ENCODE measurements at places on chromosomes 13 and 19.

DNA sequence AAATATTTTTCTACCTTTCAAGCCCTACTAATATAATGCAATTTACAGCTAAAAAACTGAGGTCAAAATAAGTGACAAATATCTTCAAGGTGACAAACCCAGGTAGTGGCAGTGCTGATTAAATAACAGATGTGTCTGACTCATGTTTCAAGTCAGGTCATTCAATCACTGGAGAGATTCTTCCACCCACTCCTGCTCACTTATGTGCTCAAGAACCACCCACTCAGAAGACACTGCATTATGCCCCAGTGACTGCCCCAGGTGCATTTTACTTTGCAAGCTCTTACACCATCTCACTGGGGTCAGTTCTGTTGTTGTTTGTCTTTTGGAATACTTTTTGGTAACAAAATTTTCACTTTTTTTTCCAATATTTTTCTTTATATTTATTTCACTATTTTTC, 2.2 kb downstream of the ZNF100 start:
- no peak for DNase-seq

- peak; percentile 18 for DNase-seq
These were observed 132.2 kb downstream of the FREM2 start for GRCh38 chr13:38819053-38819452.

DNA sequence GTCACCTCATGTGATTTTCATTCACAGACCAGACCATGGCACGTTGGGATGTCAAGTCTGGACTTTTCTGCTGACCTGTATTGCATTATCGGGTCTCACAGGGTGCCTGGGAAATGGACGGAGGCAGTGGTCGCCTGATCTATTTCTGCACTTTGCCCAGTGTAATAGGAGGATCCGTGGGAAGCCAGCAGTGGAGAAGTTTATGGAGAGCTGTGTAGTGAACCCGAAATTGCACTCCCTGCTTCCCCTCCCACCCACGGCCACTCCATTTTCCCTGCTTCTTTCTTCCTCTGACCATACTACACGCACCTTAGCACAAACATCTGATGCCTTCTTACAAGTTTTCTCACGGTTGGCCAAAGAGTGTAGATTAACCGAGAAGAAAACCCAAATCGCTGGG, 16.9 kb downstream of the EFNB2 start:
- no peak for DNase-seq

DNA sequence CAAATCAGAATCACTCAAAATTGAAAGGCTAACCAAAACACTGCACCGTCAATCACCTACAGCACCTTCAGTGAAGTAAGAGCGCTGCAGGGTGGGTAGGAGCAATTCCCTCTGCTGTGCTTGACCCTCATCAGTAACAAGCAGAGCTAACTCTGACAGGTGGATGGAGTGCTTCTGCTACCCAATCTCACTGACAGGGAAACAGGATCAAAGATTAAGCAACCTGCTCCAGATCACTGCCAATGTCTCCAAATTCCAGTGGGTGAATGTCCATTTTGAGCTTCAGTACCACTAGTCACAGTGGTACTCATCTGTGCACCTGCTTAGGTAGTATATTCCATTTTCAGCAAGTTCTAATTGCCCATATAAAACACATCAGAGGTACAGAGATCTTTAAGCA, 25.2 kb downstream of the BRD4 start:
- DNase-seq, result no peak

- DNase-seq, result no peak
These were observed 9.7 kb downstream of the CILP2 start for GRCh38 chr19:19547674-19548336.

DNA sequence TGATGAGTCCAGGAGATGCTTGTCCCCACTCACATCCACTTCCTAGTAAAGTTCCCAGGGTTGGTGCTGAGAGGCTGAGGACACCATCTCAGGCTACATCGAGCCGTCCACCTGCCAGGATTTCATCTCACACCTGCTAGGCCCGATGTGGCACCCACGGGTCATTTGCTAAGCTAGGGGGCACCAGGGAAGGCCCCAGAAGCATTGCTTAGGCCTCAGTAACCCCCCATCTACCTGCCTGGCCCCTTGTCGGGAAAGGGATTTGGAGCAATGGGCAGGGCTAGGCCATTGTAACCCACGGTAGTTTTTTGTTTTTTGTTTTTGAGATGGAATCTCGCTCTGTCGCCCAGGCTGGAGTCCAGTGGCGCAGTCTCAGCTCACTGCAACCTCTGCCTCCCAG, 51.8 kb downstream of the F2RL3 start:
- DNase-seq, result no peak

DNA sequence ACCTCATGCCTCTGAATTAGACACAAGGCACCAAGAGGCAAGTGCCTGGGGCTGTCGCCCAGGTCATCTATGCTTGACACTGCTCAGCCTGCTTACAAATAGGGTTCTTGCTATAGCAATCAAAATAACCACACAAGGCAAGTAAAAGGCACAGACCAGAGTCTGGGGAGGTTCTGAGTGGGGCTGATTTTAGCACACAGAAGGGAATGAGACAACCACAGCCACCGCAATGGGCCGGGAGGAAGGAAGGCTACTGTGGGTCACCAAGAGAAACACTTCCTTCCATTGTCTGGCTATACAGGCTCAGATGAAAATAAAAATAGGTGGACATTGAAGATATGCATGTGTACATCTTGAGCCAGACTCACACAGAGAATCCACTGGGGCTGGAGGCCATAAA, 159.1 kb downstream of the DLEU7 start:
- DNase-seq, result no peak

- DNase-seq, result peak; percentile 50
These were observed 486 bp downstream of the ZNF808 start for GRCh38 chr19:52527956-52528351.

DNA sequence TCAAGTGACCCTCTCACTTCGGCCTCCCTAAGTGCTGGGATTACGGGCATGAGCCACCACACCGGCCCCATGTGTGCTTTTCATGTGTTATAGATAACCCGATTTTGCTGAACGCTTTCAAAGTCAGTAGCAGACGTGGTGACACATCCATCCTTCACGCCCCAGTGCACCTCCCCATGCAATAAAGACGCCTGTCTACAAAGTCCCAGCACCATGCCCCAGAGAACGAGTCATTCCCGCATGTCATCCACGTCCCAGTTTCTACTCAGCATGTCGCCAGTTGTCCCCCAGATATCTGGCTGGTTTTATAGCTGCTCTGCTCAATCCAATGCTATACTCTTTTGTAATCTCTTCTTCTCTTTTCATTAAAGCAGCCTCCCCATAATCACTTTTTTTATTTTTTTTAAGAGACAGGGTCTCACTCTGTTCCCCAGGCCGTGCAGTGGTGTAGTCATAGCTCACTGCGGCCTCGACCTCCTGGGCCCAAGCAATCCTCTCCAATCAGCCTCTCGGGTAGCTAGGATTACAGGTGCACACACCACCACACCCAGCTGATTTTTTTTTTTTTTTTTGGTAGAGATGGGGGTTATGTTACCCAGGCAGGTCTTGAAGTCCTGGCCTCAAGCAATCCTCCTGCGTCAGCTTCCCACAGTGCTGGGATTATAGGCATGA, 42.5 kb downstream of the DNM2 start:
- no peak for DNase-seq

DNA sequence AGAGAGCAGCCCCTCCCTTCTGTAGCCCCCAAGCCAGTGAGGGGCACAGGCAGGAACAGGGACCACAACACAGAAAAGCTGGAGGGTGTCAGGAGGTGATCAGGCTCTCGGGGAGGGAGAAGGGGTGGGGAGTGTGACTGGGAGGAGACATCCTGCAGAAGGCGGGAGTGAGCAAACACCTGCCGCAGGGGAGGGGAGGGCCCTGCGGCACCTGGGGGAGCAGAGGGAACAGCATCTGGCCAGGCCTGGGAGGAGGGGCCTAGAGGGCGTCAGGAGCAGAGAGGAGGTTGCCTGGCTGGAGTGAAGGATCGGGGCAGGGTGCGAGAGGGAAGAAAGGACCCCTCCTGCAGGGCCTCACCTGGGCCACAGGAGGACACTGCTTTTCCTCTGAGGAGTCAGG, 4.2 kb downstream of the KLK3 start:
- peak; percentile 68 for DNase-seq

- no peak for DNase-seq
These were observed 59.2 kb downstream of the EDNRB start for GRCh38 chr13:77859450-77859849.

GRCh38 chr13:44231786-44232516, 141.7 kb upstream of the SERP2 start:
- DNase-seq, result peak; percentile 67

- DNase-seq, result peak; percentile 72
These were observed 122.9 kb downstream of the OLFM4 start for GRCh38 chr13:53151336-53152056.

GRCh38 chr19:44447916-44448674, at the start of gene ZNF229:
Gene ZNF229 (minus strand): TSS chr19:44448472. CDS start chr19:44442847, 5,625 bp downstream.
- DNase-seq, result peak; percentile 83

DNA sequence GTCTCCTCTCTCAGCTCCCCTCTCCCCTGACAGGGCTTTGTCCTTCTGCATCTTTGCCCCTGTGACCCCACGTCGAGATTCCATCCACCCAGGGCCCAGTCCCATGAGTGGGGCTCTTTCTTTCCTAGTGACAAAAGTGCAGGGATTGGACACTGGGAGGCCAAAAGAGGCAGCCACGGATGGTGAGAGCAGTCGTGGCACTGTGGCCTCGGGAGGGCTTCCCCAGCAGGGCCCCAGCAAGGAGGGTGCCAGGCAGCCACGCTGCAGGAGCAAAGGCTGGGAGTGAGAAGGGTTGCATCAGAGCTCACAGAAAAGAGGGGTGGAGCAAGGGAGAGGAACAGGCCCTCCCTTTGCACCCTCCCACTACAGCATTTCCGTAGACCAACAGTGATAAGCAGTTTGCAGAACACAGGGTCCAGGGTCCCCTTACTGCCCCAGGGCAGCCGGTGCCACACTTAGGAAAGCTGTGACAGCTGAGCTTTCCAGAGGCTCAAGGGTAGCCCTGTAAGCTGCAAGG, 4.9 kb downstream of the ZSCAN1 start:
- no peak for DNase-seq

GRCh38 chr19:4399812-4400134, 574 bp downstream of the SH3GL1 start:
- no peak for DNase-seq

DNA sequence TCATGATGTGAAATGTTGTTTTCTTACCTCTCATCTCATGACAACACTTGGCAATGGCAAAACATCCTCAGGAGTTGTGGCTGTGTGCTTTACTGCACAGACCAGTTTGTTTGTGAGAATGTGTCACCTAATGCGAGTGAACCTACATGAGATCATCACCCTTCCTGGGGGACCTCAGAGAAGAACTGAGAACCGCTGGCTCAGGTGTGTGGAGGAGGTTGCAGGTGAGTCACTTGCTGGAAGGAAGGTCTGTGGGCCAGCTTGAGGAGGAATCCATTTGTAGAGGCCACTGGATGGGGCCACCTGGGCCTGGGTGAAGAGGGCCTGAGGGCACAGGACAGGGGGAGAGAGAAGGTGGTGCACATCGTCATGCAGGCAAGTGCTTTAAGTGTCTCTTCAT, 3.0 kb upstream of the CEACAM1 start:
- DNase-seq, result no peak

GRCh38 chr13:28534210-28534609, 39.3 kb upstream of the FLT1 start:
- DNase-seq, result no peak

- DNase-seq, result no peak
These were observed 3.4 kb downstream of the GGN start for GRCh38 chr19:38384209-38385027.

- no peak for DNase-seq
These were observed 61.5 kb downstream of the ZIC5 start for GRCh38 chr13:99909836-99910619.

DNA sequence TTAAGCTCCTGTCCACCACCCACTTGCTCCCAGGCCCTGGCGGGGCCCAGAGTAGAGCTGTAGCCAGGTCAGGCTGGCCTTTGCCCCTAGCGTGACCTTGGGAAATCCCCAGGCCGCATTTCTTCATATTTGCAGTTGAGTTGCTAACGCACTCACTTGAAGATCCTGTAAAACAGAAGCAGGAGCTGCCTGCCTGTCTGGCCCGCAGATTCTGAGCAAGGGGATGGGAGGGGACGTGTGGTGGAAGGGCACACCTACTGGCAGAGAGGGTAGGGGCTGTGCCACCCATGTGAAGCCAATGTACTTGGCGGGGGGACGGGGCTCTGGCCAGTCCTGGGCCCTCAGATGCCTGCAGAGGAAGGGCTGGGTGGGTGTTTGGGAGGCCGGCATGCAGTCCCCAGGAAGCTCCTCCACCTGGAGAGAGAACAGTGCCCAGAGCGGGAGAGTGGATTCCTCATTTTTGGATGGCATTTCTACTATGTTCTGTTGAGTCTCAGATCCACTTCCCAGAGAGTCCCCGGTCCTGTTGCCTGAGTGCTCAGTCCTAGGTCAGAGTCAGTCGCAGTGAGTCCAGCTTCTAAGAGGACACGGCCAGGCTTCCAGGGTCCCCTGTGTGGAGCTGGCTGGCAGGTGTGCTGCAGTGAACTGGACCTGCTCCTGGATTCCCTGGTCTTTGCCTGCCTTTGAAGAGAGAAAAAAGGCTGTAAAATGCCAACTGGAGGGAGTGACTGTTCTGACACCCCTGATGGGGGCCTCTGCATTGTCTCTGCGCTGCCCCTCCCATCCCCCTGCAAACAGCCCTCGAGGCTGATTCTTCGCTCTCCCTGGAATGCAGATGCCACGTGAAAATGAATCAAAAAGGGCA, 62.9 kb downstream of the GGACT start:
- DNase-seq, result no peak

DNA sequence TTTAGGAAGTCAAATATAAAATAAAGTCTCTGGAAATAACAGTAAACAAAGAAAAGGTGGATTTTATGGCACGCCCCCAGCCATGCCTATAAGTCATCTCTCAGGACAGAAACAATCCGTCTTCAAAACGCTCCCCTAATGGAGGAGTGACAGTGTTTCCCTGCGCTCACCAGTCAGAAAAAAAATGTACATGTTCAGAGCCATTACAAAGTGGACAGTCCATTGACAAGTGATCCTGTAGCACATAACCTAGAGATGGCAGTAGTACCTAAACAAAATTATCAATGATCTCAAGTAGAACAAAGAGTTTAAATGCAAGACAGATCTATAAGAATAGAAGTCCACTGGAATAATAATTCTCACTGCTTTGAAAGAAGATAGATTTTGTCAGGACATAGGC, 891.7 kb upstream of the MIR17HG start:
- DNase-seq, result no peak

DNA sequence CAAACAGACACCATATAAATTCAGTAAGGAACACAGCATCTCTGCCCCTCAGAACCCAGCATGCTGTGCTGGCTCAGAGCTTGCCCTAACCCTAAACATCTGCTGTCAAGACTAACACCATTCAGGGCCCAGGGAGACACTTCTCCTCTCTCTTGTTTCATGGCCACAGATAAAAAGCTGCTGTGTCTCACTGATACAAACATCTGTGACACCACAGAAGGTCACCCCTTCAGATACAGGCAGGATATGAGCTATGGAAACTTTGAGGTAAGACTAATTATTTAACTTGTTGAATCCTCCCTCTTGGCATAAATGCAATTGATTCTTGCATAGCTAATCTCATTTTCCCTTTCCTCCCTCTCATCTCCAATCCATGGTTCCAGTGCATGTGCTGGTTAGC, 61.6 kb upstream of the GPR12 start:
- DNase-seq, result no peak

GRCh38 chr19:1673645-1674292, 21.4 kb upstream of the TCF3 start:
- DNase-seq, result no peak

GRCh38 chr13:51955281-51955771, 55.9 kb downstream of the ATP7B start:
- peak; percentile 62 for DNase-seq

GRCh38 chr13:113671066-113672001, 4.3 kb downstream of the GRK1 start:
- peak; percentile 24 for DNase-seq

GRCh38 chr13:66205807-66206206, 1024.3 kb downstream of the PCDH9 start:
- DNase-seq, result no peak
